Mammary epithelial cell (primary cell): ENCODE measurements at places on chromosomes 3 and 15.

GRCh38 chr3:52809149-52809548 lies 14.6 kb downstream of the ITIH3 start:
- no peak for DNase-seq

GRCh38 chr15:68234060-68234459 lies 4.5 kb upstream of the CLN6 start:
- DNase-seq, result no peak

GRCh38 chr3:194718079-194718478 lies 32.4 kb downstream of the FAM43A start:
- DNase-seq, result no peak

GRCh38 chr15:62624547-62625378 lies 417.8 kb upstream of the TPM1 start:
- DNase-seq, result peak; percentile 30

- DNase-seq, result peak; percentile 74
These were observed at the start of gene RTP4 for GRCh38 chr3:187368251-187369088. TSS of gene RTP4 (plus strand) at chr3:187368385. CDS start at chr3:187368442, 57 bp downstream.

GRCh38 chr3:130468311-130468710 lies 48.7 kb upstream of the COL6A6 start:
- DNase-seq, result no peak

DNA sequence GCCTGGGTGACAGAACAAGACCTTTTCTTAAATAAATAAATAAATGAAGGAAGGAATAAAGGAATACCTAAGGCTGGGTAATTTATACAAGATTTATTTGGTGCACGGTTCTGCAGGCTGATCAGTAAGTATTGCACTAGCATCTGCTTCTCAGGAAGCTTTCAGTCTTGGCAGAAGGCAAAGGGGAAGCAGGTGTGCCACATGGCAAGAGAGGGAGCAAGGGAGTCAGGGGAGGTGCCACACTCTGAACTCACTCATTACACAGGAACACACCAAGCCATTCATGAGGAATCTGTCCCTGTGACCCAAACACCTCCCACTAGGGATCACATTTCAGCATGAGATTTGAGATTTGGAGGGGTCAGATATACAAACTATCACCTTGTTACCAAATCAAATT lies 56.4 kb downstream of the PRKCI start:
- no peak for DNase-seq

- no peak for DNase-seq
These were observed 5.2 kb upstream of the IP6K1 start for GRCh38 chr3:49791571-49791970.

GRCh38 chr3:118754406-118755252 lies 280.0 kb downstream of the IGSF11 start:
- no peak for DNase-seq

DNA sequence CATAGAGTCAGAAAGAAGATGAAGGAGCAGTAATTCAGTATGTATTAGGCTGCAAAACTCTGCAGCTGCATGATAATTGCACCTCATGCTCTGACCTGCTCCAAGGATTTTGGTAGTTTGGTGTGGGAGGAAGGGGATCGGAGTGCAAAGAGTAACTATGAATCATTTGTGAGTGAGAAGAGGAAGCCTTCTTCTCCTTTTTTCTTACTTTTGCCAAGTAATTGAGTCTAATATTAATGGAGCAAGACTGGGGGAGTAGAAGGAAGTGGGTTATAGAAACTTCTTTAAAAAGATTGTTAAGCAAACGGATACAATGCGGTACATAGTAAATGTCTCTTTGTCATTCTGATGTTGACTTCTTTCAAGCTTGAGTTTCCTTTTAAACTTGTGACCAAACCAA lies 276.5 kb downstream of the EDEM1 start:
- no peak for DNase-seq

DNA sequence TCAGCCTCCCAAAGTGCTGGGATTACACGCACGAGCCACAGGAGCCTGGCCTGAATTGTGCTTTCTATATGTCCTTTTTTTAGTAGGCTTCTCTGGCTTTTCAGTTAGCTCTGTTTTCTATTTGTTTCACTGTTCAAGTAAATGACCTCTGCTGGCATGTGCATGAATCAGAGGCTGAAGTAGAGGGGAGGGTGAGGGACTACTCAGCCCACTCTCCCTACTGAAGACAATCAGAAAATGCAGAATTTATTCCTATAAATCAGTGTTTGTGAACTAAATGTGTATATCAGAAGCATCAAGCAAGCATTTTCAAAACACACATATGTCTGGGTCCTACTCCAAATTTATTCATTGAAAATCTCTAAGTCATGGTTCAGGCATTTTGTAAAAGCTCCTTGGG lies 45.0 kb downstream of the ZMAT3 start:
- DNase-seq, result peak; percentile 24

DNA sequence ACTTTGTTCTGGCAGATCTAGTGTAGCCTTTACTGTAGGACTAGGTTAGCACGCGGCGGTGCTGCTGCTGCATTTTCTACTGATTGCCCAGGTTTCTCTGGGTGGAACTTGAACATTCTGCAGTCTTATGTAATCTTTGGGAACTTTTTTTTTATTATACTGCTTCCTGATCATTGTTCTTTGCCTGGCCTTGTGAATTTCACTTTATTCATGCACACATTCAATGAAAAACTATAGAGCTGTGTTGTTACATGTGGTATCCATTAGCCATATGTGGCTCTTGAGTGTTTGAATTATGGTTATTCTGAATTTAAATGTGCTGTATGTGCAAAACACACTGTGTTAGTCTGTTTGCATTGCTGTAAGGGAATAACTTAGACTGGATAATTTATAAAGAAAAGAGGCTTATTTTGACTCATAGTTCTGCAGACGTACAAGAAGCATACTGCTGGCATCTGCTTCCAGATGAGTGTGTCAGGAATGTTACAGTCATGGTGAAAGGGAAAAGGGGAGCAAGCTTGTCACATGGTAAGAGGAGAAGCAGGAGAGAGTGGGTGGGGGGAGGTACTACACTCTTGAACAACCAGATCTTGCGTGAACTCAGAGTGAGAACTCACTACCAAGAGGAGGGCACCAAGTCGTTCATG lies 26.5 kb downstream of the MEF2A start:
- DNase-seq, result no peak

- DNase-seq, result no peak
These were observed 490.4 kb upstream of the CFAP20DC start for GRCh38 chr3:59540241-59540640.
